ENCODE measurements at places on chromosomes 4 and X.

DNA sequence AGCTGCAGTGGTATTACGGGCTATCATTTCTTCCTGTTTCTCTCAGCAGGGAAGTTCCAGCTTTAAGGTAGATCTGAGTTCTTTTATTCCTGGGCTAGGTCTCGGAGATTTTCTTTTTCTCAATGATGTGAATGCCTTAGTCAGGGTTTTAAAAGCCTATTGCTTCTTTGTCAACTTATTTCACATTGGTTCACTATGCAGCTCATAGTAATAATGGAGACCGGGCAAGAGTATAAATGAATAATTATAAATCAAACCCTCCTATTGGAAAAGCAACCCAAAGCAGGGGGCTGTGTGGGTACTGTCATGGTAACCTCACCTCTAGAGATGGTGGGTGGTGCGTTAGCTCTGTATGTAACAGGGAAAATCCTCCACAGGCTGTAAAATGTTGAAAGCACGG, 563.6 kb downstream of the RPA4 start:
- DNase-seq: no peak

- DNase-seq: no peak
These were observed 256.4 kb upstream of the GRID2 start for GRCh38 chr4:92047209-92047875.

DNA sequence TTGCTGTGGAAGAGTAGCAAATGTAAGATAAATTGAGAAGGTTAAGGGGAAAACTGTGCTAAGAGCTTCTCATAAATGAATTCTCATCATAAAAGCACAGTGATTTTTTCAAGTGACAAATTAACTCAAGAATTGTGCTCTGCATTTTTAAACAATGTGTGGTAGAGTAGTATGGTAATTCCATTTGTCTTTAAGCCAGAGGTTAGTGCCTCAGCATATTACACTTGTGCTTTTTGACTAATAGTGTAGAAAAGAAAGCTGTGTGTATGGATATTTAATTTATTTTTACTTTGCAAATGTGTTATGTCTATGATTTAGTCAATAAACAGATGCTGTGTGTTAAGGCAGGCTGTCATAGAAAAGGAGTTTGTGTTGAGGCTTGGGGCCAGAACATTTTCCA, 61.0 kb downstream of the FHIP1A start:
- DNase-seq: no peak

- DNase-seq: no peak
These were observed 2.3 kb downstream of the NOCT start for GRCh38 chr4:139017861-139018260.

- no peak for DNase-seq
These were observed 106.0 kb upstream of the LRPAP1 start for GRCh38 chr4:3638080-3638795.

- DNase-seq: no peak
These were observed 554.6 kb upstream of the BOD1L1 start for GRCh38 chr4:14182148-14182547.

GRCh38 chrX:123340696-123341095, 156.6 kb downstream of the GRIA3 start:
- no peak for DNase-seq

DNA sequence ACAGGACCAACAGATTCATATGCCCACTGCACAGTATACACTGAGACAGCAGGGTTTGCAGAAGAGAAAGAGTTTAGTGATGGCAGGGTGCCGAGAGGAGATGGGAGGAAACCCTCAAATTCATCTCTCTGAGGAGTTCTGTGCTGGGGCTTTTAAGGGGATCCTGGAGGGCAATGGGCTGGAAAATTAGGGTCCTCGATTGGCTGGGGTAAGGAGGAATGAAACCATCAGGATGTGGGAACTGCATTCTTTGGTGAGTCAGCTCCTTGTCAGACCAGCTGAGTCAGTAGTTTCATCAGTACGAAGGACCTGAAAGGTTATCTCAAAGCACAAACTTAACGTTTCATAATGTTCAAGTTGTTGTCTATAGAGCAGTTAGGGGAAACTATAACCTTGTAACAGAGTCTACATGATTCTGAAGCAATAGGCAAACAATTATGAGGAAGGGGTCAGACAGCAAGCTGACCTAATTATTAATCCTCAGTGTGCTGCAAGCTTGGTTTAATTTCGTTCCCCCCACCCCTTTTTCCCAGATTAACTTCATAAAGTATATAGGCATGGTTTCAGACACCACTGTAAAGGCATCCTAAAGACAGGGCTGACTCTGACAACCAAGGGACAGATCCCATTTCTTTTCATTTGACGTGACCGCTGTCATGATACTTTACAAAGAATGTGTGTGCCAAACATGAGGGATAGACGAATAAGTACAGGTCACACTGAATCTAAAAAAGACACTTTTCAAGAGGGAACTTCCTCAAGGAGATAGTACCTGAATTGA, 1.5 kb upstream of the MSMO1 start:
- DNase-seq: no peak

GRCh38 chr4:161522031-161522430, 641.8 kb downstream of the FSTL5 start:
- no peak for DNase-seq

GRCh38 chr4:141909541-141909940, 273.2 kb downstream of the IL15 start:
- no peak for DNase-seq

GRCh38 chrX:586351-586750, 44.2 kb upstream of the SHOX start:
- DNase-seq: no peak

GRCh38 chr4:185225940-185226339, 16.5 kb downstream of the SNX25 start:
- no peak for DNase-seq

GRCh38 chr4:156085100-156085499, 131.4 kb upstream of the CTSO start:
- no peak for DNase-seq

- DNase-seq: no peak
These were observed 60.9 kb downstream of the SOWAHB start for GRCh38 chr4:76836860-76837562.

- no peak for DNase-seq
These were observed 54.5 kb downstream of the LDB2 start for GRCh38 chr4:16843831-16844508.

DNA sequence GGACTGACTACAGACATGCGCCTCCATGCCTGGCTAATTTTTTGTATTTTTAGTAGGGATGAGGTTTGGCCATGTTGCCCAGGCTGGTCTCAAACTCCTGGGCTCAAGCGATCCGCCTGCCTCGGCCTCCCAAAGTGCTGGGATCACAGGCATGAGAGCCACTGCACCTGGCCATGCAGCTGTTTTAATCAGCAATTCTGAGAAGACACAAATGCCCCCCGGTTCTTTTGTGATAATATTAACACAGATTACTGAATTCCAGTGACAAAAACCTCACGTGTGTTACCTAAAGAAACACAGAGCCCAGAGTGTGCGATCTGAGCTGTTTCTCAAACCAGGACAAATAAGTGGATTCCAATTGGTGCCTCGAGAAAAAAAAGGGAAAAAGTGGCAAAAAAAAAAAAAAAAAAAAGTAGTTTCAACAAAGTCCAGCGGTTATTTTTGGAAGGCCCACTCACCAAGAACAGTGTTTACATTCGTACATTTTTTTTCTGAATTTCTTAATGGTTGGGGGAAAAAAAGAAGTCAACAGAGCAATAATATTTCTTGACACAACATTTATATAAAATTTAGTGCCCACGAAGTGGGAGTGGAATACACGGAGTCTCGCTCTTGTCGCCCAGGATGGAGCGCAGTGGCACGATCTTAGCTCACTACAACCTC, 17.2 kb downstream of the DHRSX start:
- DNase-seq: no peak

GRCh38 chrX:77455437-77455836, 8.2 kb downstream of the FGF16 start:
- no peak for DNase-seq

DNA sequence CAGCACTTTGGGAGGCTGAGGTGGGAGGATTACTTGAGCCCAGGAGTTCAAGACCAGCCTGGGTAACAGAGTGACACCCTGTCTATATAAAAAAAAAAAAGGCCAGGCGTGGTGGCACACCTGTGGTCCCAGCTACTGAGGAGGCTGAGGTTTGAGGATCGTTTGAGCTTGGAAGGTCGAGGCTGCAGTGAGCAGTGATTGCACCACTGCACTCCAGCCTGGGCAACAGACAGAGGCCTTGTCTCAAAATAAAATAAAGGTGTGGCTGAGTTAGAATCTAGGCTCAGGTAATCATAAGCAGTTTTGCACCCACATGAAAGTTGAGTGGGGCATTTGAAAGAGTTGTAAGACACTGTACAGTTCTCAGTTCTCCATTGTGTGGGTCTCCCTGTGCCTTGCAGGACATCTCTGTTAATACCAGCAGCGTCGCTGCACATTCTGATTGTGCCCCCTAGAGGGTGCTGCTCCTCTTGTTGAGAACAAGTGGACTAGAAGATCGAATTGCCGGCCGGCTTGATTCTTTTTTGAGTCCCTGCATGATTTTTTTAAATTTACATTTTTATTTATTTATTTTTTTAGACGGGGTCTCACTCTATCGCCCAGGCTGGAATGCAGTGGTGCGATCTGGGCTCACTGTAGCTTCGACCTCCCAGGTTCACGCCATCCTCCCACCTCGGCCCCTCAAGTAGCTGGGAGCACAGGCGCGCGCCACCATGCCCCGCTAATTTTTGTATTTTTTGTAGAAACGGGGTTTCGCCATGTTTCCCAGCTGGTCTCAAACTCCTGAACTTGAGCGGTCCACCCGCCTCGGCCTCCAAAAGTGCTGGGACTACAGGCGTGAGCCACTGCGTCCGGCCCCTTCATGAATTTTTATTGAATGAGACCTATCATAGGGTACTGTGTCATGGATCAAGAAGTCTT, 73.6 kb upstream of the RBMX start:
- no peak for DNase-seq

DNA sequence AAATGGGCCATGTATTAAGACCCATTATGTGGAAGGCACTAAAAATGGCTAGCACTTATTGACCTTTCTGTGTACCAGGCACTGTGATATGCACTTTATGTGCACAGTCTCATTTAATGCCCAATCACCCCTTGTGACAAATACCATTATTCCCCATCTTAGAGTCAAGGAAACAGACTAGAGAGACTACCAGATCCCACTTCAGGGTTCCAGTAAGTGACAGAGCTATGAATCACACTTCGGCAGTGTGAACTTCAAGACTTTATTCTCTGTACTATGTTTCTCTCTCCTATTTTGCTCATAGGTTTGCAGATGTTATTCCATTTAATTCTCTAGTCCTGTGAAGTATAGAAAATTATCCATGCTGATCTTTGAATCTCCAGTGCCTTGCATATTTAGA, 107.0 kb downstream of the NFKB1 start:
- no peak for DNase-seq

GRCh38 chrX:72526534-72527508, 45.8 kb downstream of the HDAC8 start:
- no peak for DNase-seq

DNA sequence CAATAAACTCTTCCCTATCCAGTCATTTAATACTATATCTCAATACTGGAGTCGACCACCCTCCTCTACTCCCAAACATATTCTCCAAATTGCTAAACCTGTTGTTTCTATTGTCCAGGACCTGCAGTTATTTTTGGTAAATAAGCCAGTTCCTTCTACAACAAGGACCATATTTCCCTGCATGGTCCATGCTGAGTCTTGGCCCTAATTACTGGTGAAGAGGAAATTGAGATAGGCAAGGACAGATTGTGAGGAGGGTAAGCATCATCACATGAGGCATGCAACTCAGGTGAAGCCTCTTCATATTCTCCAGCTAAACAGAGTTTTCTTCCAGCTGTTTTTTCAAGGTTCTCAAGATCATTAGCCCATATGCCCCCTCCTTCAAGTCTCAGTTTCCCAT, 1193.6 kb downstream of the RAPGEF2 start:
- DNase-seq: no peak

GRCh38 chr4:78369679-78370078, 181.9 kb upstream of the ANXA3 start:
- no peak for DNase-seq

Measured in progenitor cell of endocrine pancreas (in vitro differentiated cells).